ENCODE measurements at places on chromosomes 12 and 14.

DNA sequence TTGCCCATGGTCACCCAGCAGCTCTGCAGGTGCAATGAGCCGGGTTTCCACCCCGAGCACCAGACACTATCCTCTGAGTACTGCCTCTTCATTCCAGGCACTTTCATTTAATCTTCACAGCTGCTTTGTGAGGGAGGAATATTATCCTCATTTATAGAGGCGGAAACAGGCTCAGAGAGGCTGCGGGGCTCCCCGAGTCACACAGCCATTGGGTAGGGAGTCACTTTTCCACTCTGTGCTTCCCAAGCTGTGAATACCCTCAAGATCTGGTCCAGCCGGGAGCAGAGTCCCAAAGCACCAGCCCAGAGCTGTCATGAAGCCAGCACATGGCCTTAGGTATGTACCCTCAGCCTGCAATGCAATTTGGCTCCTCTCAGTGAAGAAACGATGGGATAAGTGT, 51.7 kb upstream of the RIN3 start:
- no peak for DNase-seq

DNA sequence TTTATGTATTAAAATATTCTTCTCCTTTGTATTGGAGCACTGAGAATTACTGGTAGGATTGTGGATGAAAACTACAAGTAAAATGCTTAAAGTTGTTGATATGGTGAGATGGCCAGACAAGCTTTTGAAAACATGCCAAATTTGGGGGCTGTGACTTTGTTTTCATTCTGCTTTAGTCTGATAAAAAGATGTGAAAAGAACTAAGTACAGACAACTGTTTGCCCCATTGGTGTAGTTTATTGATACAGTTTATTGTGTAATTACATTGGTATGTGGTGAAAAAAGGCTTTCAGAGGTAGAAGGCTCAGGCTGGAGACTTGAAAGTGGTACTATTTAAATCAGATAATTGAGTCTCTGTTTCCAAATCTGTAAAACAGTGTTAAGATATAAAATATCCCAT, 746.8 kb downstream of the DIO2 start:
- no peak for DNase-seq

DNA sequence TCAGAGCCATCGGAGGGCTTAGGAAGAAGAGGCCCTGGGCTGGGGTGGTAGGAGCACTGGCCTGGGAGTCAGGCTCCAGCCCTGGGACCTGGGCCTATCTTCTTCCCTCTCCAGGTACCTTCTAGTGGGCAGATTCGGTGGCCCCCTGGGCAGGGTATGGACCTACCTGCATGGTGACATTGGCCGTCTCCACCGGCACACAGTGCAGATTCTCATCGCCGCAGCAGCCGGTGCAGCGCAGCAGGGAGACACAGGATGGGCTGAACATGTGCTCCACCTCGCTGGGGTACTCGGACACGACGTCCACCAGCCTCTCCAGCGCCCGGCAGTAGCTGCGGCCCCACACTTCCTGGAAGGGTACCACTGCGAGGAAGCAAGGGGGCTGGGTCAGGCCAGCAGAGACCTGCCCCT, 6.2 kb downstream of the PGF start:
- DNase-seq: no peak

DNA sequence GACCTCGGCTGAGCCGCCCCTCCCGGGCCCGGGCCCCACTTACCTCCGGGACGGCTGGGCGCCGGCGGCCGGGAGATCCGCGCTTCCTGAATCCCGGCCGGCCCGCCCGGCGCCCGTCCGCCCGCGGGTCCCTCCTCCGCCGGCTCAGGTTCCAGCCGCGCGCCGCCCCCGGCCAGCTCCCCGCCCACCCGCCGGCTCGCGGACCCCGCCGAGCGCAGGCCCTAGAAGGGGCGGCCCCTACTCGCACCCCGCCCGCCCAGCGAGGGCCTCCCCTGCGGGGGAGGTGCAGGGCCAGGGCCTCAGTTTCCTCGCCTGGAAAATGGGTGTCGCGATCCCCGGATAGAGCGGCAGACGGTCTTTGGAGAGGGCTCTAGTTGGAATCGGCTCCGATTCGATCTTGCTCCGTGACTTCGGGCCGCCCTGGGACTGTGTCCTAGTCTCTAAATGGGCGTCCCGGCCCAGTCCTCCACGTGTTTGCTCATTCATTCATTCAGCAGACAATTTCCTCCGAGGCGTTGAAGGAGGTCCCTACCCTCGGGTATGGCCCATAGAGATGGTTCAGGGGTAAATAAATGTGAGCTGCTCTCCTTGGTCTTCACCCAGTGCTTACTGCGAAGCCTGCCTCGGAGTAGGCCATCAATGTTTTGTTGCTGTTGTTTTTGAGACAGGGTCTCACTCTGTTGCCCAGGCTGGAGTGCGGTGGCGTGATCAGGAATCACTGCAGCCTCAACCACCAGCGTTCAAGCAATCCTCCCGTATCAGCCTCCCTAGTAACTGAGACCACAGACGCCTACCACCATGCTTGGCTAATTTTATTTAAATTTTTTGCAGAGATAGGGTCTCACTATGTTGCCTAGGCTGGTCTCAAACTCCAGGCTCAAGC, at the start of gene TRPV4:
Gene TRPV4 (minus strand): TSS at position 92 of the 883 bp plus-strand sequence. CDS start 18,602 bp downstream, outside the sequence.
- DNase-seq: no peak

GRCh38 chr14:75559451-75560222, 18.8 kb upstream of the FLVCR2 start:
- DNase-seq: no peak

DNA sequence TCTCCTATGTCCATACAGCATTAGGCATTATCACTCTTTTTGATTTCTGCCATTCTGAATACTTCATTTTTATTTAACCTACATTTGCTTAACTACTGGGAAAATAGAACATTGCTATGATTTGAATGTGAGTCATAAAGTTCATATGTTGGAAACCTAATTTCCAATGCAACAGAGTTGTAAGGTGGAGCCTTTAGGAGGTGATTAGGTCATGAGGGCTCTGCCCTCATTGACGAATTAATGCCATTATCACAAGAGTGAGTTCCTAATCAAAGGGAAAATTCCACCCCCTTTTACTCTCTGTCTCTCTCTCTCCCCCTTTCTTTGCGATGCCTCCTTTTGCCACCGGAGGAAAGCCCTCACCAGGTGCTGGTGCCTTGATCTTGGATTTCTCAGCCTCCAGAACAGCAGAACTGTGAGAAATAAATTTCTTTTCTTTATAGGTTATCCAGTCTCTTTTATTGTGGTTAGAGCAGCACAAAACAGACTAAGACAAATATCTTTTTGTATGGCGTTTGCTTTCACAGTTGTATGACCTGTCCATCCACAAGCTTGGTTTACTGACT, 180.1 kb upstream of the ARID2 start:
- no peak for DNase-seq

DNA sequence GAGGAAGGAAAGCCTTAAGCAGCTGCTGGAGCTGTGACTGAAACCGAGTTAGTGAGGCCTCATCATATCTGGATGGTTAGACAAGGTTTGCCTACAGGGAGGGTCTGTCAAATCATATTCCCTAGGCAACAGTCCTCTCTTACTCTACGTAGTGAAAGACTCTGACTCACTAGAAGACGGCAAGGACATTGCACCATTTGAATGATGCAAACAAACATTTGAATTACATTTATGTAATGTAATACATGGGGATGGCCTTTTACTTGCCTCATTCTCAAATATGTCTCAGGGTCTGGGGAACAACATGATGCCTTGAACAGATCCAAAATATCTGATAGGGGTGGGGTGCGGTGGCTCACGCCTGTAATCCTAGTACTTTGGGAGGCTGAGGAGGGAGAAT, 29.8 kb upstream of the STRAP start:
- DNase-seq: no peak

GRCh38 chr12:1147821-1148220, 156.8 kb downstream of the ERC1 start:
- no peak for DNase-seq

DNA sequence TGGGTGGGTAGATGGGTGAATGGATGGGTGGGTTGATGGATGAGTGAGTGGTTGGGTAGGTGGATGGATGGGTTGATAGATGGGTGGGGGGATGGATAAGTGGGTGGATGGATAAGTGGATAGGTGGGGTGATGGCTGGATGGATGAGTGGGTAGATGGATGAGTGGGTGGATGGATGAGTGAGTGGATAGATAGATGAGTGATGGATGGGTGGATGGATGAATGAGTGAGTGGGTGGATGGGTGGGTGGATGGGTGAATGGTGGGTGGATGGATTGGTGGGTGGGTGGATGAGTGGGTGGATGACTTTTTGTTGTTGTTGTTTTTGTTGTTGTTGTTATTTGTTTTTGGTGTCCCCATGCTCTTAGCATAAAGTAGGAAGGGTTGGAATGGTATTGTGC, 45.5 kb downstream of the TBX5 start:
- DNase-seq: no peak

- DNase-seq: no peak
Measured at GRCh38 chr12:31019976-31020375, 53.7 kb upstream of the DDX11 start.

- DNase-seq: no peak
Measured at GRCh38 chr14:103084021-103084919, at the start of gene LBHD2. LBHD2 (plus strand) TSS chr14:103084210; CDS start chr14:103086013, 1,803 bp downstream.

- no peak for DNase-seq
Measured at GRCh38 chr14:56751471-56751870, 58.8 kb downstream of the OTX2 start.

- no peak for DNase-seq
Measured at GRCh38 chr12:89514751-89515150, 9.8 kb downstream of the GALNT4 start.

GRCh38 chr14:31239741-31240140, 32.1 kb upstream of the HECTD1 start:
- DNase-seq: no peak

- DNase-seq: no peak
Measured at GRCh38 chr12:77152623-77153193, 87.3 kb upstream of the E2F7 start.

DNA sequence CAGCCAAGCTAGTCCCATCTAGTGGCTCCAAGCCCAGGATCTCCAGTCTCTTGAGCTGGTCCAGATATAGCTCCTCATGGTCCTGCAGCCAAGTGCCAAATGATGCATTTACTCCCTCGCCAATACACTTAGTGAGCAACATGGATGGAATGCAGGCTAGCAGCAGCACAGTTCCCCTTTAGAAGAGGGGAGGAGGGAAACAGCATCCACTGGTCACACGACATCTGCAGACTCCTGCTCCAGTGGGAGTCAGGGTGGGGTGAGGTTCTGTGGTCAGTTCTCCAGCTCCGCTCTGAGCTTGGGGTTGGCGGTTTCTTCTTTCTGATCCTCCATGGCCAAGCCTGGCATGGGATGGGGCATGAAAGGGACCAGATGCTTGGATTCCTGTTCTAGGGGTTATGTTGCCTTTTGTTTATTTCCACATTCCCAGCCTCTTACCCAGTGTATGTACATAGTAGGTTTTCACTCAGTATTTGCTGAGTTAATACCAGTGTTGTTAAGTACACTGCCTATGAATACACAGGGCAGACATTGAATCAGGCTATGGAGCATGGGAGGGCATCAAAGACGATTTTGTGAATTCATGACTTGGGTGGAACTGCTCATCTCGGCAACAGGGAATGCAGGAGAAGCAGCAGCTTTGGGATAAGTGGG, 57.3 kb downstream of the GALNT16 start:
- DNase-seq: no peak

DNA sequence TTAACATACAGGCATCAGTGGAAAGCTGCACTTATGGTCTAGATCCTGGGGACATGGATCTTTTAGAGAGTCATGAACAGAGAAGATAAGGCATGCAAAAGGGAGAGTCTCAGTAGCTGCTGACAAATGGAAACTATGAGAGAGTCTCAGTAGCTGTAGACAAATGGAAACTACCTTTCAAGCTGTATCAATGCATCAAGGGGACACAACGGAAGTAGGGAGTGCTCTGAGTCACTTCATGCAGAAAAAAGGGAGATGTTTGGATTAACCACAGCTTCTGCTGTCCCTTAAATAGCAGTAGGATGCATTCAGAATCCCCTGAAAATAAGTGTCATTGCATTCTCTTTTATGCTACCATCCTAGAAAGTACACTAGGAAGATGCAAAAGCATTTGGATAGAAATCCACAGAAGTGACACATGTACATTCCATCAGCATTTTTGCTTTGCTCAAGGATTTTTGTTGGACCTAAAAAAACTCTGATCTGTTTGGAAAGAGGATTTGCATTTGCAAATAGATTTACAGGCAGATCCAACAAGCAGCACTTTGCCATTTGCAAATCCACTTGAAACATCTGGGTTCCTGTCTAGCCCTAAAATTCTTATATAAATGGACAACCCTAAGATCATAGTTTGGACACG, 227.5 kb upstream of the LMO3 start:
- DNase-seq: no peak

DNA sequence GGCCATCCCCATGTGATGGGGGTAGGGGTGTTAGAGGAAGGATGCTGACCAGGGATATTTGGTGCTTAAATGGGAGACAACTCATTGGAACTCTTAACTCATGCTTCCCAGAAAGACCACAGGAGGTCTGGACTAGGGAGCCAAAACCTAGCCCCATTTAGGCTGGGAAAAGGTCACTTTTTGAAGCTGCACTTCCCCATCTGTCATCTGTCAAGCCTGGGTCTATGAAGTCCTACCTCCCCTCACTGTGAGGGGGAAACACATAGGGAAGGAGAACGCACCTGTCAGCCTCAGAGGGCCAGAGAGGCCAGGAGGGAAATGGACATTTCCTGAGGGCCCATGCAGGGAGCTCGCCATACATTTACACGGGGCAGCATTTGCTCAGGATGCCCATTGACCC, 321.0 kb downstream of the BCL11B start:
- no peak for DNase-seq

GRCh38 chr14:92493492-92493891, 20.1 kb upstream of the RIN3 start:
- DNase-seq: no peak

DNA sequence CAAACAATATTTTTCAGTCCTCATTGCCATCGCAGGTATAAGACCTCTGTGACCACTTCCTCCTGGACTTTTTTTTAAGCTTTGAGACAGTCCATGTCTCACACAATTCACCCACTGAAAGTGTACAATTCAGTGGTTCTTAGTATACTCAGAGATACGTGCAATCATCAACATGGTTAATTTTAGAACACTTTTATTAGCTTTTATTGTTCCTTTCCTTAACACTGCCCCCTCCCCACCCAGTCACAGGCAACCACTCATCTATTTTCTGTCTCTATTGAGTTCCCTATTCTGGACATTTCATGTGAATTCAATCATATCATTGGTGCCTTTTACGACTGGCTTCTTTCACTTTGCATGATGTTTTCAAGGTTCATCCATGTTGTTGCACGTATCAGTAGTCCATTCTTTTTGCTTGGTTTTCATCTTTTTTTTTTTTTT, 16.2 kb downstream of the NCKAP5L start:
- no peak for DNase-seq

GRCh38 chr14:77260631-77261030, 10.4 kb downstream of the NGB start:
- DNase-seq: no peak

DNA sequence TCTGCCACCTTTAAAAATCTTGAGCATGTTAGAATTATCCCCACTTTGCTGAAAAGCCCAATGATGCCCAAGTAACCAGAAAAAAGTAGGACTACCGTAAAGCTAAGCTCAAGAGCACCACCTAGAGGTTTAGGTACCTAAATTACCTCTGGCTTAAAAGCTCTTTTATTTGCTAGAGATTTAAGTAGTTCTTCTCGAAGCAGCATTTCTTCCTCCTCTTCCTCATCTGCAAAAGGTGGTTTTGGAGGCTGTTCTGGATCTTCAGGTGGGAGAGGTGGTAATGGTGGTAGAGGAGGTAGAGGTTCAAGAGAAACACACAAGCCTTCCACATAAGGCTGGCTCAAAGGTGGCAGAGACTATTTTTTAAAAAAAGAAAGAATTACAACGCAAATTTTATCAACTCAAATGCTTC, 26.9 kb downstream of the ZFC3H1 start:
- DNase-seq: no peak

- DNase-seq: no peak
Measured at GRCh38 chr12:3871356-3871755, 1.8 kb downstream of the PARP11 start.

GRCh38 chr12:123142518-123142840, 8.4 kb downstream of the PITPNM2 start:
- DNase-seq: no peak
